ENCODE measurements at places on chromosomes 6 and 20.

DNA sequence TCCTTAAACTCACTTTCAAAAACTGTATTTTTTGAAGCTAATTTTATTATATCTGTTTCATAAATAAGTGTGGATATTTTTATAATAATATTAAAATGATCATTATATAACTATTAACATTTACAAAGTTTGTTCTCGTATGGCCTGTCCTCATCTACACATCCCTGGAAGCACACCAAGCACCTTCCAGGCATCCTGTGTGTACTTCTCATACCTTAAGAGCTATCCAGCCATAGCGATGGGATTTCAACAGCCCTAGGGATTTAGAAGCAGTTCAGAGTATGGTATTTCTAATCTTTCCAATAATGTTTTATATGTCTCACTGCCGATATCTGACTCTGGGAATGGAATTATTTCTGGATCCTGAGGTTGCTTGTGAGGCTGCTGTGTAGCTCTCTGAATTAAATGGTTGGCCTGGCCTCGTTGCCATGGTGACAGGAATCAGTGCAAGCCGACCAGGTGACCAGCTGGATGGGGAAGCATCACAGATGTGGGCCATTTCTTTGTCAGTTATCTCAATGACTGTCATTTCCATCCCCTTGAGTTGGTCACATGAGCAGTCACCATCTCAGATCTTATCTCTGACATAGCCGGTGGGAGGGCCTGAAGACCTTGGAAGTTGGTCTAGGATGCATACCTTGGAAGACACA lies 265.2 kb upstream of the RIN2 start:
- DNase-seq = no peak

DNA sequence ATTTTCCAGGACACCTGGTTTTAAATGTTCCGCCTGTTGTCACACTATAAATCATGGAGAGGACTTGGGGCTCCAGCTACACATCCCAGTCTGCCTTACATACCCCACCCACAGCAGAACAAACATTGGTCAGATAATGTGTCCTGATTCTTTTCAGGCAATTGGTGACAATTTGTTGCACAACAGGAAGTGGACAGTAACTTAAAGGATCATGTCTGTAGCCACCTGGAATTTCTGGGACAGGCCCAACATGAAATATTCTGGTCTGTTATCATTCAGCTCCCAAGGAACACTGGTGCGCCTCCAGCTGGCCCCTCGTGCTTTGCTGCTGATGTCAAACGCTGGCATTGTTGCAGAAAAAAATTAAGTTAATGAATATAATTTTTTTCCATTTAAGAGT lies 117.2 kb downstream of the SOBP start:
- no peak for DNase-seq

- no peak for DNase-seq
These were observed 324.7 kb downstream of the CD83 start for GRCh38 chr6:14442242-14442641.

DNA sequence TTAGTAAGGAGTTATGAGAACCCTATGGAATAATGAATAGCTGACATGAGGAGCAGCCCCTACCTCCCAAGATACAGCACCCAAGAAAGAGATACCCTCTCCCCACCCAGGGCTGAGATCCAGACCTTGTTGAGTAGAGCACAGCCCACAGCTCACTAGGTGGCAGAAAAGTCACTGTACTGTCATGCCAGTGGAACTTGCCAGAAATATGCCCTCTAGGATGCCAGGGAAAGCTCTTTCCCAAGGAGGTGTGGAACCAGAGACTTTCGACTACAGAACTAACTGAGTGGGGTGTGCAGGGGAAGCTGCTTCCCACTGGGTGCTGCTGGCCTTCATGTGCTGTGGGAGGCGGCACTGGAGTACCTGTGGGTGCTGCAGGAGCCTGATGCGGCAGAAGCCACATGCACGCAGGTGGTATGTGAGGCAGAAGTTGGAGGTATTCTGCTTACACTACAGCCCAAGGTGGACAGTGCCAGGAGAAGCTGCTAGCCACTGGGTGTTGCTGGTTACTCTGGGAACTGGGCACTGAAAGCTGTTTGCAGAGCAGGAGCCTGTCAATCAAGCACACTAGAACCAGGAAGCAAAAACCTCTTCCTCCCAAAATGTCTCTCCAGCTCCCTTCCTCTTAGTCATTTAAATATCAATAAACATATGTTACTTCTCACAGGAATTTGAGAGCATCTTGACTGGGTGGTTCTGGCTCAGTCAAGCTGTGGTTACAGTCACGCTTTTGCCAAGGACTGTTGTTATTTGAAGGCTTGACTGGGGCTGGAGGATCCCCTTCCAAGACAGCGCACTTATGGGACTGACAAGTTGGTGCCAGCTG lies 17.8 kb downstream of the ARMC12 start:
- no peak for DNase-seq

Measured in activated effector memory CD4-positive, alpha-beta T cell treated with anti-CD3 and anti-CD28 coated beads, Interleukin-2, amount 50 U/mL, for 16 hours (primary cell).